Activated CD4-positive, alpha-beta T cell treated with anti-CD3 and anti-CD28 coated beads, Interleukin-10, Interleukin-2, amounts not matched to agents 100 ng/mL and 50 ng/mL, durations not matched to agents 16 hours and 8 hours (primary cell): ENCODE measurements at places on chromosomes 4 and X.

- no peak for DNase-seq
Observed at GRCh38 chr4:114192854-114193253, 213.4 kb upstream of the ARSJ start.

DNA sequence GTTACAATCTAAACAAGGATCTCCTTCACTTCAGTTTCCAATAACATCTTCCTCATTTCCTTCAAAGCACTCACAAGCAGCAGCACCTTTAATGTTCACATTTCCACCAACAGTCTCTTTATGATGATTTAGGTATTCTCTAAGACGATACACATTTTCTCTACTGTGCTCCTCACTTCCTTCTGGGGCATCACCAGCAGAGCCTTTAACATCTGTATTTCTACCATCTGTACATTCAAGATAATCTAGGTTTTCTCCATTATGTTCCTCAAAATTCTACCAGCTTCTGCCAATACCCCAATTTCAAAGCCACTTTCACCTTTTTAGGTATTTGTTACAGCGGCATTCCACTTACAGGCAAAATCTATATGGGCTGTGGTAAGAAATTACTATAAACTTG lies 80.6 kb downstream of the FBXW7 start:
- DNase-seq = no peak

DNA sequence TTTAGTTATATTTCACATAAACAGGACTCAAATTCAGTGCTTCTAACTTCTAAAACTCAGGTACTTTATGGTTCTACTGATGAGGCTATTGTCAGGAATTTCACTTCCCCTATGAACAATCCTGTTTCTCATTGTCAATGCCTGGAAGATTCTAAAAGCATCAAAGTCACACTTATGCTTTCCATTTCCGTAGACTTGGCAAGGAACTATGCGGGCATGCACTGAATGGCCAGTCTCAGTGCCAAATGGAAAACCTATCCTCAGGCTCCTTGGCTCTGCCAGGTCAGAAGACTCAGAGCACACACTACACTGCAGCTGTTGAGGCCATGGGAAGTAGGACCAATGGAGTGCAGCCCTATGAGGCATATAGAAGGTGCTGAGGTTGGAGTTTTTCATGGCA lies 97.0 kb upstream of the PTPN13 start:
- DNase-seq = no peak

DNA sequence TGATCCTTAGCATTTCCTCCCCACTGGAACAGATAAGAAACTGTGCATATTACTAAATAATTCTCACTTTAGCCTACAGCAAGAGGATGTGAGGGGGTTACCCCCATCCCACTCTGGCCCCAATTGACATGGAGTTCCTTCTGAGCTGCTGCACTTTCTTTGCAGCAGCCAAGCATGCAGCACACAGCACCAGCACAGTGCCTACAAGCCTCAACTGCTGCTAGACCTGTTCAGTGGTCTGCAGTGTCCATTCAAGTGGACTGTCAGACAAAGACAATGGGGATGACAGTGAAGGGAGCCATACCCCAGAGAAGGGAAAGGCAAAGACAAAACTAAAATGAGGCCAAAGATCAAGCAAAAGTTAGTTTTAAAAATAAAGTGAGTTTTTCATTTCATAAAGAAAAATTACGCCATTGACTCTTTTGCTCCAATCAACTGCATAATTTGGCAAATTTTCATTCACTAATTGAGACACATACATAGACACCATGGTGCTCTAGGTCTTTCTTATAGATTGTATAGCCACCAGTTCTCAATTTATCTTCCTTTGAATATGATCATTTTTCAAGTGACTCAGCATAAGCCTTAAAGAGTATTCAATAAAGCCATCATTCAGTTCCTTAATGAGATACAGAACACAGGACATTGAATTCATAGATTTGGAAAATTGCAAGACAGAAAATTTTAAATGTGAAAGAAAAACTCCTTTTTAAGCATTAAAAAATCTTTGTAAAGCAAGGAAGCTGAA lies 410.6 kb downstream of the HNRNPD start:
- DNase-seq = no peak

DNA sequence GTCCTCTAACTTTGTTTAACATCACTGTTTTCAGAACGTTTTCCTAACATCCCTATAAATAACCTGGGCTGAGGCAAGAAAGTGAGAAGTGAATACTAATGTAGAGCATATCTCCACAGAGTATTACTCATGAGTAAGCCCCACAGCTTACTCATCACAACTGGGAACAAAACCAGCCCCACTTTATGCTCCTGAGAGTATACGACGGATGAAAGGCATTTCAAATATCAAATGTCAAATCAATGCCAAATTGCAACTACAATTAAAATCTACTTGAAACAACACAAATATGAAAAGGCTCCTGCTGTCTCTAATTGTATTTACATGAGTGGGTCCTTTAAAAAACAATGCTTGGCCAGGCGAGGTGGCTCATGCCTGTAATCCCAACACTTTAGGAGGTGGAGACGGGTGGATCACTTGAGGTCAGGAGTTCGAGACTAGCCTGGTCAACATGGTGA lies 41.2 kb downstream of the SH3RF1 start:
- DNase-seq = no peak

- no peak for DNase-seq
Observed at GRCh38 chr4:146834263-146835034, 111.2 kb downstream of the TTC29 start.

DNA sequence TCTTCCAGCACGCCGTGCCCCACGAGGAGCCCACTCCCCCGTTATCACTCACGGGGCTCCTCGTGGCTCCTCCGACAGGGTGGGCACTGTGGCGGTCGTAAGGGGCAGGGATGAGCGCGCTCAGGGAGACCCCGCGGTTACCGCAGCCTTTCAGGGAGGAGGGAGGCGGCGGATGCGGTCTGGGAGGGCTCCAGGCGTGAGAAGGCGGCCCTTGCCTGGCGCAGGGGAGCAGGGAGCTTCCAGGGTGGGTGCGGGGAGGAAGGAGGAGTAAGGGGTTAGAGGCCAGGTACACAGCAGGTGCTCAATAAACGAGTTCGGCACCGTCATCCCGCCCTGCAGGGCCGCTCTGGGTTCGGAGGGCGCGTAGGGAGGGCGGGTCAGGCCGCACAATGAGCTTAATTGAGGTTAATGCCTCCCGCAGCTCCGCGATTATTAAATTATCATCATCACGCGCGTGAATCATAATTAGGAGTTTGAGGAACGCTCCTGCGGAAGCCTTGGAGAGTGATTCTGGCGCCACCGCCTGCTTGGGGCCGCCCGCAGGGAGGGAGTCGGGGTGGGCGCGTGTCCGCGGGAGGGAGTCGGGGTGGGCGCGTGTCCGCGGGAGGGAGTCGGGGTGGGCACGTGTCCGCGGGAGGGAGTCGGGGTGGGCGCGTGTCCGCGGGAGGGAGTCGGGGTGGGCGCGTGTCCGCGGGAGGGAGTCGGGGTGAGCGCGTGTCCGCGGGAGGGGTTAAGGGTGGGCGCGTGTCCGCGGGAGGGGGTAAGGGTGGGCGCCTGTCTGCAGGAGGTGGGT lies 7.6 kb upstream of the NKX1-1 start:
- no peak for DNase-seq

- DNase-seq = no peak
Observed at GRCh38 chrX:68823413-68824151, 5.2 kb upstream of the EFNB1 start.

- no peak for DNase-seq
Observed at GRCh38 chr4:173212379-173212778, 43.8 kb downstream of the GALNT7 start.

GRCh38 chr4:93384241-93384640 lies 444.3 kb upstream of the ATOH1 start:
- DNase-seq = no peak

- no peak for DNase-seq
Observed at GRCh38 chr4:184732126-184732525, 1.8 kb downstream of the CENPU start.

DNA sequence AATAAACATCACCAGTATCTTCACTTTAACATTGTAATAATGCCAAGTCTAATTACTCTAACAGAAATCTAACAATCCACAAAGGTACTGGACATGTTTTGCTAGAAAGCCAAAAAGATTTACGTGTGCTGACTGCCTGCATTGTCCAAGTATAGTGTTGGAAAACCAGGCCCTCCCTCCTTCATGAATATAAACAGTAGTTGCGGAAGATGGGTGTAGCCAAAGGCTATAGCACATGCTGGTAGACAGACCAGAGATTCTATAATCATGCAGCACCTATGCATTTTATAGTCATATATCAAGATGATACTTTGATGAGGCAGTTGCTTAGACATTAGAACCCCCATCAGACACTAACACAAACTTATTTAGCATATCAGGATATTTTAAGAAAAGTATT lies 22.6 kb downstream of the ZNF280C start:
- DNase-seq = no peak

DNA sequence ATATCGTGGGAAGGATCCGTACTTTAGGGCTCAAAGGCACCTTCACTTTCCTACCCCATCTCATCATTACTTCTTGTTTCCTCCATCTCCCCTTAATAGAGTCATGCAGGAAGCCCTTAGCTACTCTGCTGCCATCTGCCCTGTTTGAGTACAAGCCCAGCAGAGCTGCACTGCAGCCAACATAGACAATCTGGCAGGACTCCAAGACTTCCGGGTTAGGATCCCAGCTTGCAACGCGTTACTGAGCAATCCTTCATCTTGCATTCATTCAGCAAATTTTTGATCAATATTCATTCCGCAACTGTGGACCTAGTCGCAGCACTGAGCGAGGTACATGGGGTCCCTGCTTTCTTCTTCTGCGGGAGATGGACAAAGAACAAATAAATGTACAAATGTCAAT lies 344.9 kb downstream of the BCOR start:
- DNase-seq = no peak

- DNase-seq = peak; percentile 66
Observed at GRCh38 chr4:150960818-150961217, 54.3 kb downstream of the LRBA start.

- DNase-seq = no peak
Observed at GRCh38 chrX:68440940-68441339, 7.6 kb upstream of the OPHN1 start.

- DNase-seq = no peak
Observed at GRCh38 chr4:176988226-176988625, 195.5 kb upstream of the VEGFC start.

DNA sequence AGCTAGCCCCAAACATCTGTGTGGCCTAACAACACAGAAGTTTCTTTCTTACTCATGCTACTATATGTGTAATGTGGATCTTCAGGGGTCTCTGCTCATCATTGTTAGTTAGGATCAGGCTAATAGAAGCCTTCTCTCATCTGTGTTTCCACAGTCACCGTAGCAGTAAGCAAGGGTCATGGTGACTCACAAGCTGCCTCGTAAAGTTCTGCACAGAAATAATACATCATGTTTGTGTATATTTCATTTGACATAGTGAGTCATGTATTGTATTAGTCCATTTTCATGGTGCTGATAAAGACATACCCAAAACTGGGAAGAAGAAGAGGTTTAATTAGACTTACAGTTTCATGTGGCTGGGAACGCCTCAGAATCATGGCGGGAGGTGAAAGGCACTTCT lies 38.7 kb downstream of the SLC4A4 start:
- DNase-seq = no peak

DNA sequence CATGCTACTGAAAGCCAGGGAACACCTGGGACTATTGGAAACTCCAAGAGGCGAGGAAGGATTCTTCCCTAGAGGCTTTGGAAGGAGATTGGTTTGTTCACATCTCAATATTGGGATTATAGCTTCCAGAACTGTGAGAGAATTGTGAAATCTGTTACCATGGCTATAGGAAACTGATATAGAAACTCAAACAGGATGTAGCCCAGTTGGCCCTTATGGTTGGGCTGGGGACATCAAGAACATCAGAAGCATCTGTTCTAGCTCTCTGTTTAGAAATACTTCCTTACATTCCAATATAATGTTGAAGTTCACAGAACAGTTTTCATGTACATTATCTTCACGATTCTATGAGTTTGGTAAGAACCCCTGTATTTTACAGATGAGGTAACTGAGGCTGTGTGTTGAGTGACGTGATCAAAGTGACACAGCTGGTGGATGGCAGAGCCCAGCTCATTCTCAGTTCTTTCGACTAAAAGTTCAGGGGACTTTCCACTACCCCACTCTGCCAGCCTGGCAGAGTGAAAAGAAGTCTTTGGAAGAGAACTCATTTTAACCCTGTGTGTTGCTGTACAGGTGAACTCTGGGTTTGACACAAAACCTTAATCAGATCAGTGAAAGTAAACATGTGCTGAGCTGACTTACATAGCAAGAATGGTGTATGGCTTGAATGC lies 183.0 kb downstream of the GBA3 start:
- DNase-seq = no peak

DNA sequence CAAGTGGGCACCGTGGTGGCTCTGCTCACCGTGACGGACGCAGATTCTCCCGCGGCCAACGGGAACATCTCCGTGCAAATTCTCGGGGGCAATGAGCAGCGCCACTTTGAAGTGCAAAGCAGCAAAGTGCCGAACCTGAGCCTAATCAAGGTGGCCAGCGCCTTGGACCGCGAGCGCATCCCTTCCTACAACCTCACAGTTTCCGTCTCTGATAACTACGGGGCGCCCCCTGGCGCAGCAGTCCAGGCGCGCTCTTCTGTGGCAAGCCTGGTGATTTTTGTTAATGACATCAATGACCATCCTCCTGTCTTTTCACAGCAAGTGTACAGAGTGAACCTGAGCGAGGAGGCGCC lies 2.7 kb downstream of the FAT4 start:
- peak; percentile 9 for DNase-seq

DNA sequence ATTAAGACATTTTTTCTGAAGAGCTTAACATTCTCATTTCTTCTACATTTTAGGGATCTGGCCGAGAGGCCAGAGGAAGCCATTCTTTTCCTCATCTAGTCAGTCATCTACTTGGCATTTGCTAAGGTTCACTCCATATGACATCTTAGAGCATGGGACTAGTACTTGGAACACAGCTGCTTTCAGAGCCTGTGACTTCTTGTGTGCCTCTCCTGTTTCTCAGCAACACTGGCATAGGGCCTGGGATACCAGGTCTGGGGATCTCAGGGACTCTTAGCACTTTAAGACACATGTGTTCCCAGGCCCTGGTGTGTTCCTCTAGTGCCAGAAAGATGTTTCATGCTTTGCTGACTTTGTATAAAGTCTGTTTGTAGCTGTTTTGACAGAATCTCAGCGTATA lies 7.3 kb downstream of the PLP1 start:
- DNase-seq = no peak

- DNase-seq = no peak
Observed at GRCh38 chr4:7289589-7289988, 97.3 kb downstream of the SORCS2 start.

DNA sequence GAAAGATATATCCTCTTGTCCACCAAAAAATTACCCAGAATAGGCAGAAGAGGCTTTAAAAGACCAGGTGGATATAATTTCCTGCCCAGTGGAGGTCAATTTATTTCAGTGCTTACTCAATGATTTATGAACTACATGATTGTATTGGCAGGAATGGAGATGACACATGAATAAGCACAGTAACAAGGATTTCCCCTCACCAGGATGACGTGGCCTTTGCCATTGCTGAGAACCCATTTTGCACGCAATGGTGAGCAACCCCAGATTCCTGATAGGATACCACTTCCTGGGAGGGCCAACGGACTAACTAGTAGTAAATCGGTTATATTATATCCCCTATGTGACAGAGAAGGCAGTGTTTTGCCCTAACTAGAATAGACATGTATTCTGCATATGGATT lies 11.6 kb upstream of the TTC29 start:
- DNase-seq = no peak
